Subcutaneous preadipocyte (primary cell): ENCODE measurements at places on chromosomes 16 and 17. TPM values are rescaled to one million over a fixed set of nuclear protein-coding genes. Genes with fewer than 3 reads are reported as not detected.

The SDR42E1 gene
- total RNA-seq = under 0.01 TPM in 1 of 2 replicates, not detected in the other

The ENO3 gene
- 1.1 and 1.6 TPM in 2 replicates for total RNA-seq

The RBFOX1 gene
- not detected in 2 replicates for total RNA-seq

The HSPB9 gene
- total RNA-seq = not detected in 2 replicates

The CNGB1 gene
- not detected in 2 replicates for total RNA-seq
